ENCODE measurements at places on chromosomes 5 and 9.

GRCh38 chr9:31103836-31104235 lies 1280.6 kb upstream of the ACO1 start:
- no peak overlapping the region for H3K4me3 ChIP-seq
- DNase-seq = no peak
- no peaks in the 10 kb centered on the region for H3K4me1 ChIP-seq

DNA sequence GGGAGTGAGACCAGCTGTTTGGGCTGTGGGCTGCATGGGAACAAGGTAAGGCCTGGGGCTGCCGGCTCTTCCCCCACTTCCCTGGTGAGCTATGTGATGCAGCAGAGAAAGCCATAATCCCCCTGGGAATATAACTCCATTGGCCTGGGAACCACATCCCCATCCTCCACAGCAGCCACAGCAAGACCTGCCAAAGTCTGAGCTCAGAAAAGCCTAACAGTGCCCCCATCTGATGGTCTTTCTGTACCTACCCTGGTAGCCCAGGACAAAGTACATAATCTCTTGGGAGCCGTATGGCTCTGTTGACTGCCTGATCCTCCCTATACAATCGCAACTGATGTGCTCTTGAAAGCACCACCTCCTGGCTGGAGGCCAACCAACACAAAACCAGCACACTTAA lies 432.6 kb downstream of the CDH18 start:
- no peak overlapping the region for H3K27ac ChIP-seq
- no peak overlapping the region for H3K4me3 ChIP-seq
- no peaks in the 10 kb centered on the region for H3K4me1 ChIP-seq
- H3K27me3 ChIP-seq = no peaks in the 10 kb centered on the region
- no peaks in the 10 kb centered on the region for H3K36me3 ChIP-seq

DNA sequence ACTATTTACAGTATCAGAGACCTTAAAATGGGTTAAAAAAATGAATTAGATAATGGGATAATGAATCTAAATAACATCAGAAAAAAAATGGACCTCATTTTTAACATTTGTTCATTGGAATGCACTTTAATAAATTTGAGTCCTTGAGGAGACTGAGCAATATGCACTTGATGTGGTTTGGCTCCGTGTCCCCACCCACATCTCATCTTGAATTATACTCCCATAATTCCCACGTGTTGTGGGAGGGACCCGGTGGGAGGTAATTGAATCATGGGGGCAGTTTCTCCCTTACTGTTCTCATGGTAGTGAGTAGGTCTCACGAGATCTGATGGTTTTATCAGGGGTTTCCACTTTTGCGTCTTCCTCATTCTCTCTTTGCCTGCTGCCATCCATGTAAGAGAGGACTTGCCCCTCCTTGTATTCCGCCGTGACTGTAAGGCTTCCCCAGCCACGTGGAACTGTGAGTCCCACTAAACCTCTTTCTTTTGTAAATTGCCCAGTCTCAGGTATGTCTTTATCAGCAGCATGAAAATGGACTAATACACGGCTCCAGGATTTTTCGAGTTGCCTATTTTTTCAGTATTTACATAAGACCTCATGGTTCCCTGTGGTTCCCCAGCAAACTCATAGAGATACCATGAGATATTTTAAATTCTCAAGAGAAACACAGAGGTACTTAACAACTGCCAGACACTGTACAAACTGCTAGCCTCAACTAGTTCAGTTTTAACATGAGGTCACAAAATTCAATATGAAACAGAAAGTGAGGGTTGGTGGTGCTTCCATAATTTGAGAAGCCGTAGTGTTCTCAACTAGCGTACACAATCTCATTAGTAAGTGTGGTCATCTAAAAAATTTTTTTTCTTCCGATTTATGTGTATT lies 128.3 kb downstream of the TLE1 start:
- H3K36me3 ChIP-seq = no peaks in the 10 kb centered on the region
- no peaks in the 10 kb centered on the region for H3K27me3 ChIP-seq
- no peak overlapping the region for H3K4me3 ChIP-seq
- no peak overlapping the region for H3K27ac ChIP-seq
- no peak for DNase-seq
- H3K4me1 ChIP-seq = peaks cover 20% of the 10 kb centered on the region

GRCh38 chr9:100088202-100088601 lies 10.6 kb downstream of the ERP44 start:
- H3K4me1 ChIP-seq = no peaks in the 10 kb centered on the region
- DNase-seq = no peak
- no peak overlapping the region for H3K4me3 ChIP-seq
- no peaks in the 10 kb centered on the region for H3K36me3 ChIP-seq
- no peaks in the 10 kb centered on the region for H3K27me3 ChIP-seq

GRCh38 chr5:75472973-75473372 lies 38.5 kb downstream of the CERT1 start:
- H3K36me3 ChIP-seq = no peaks in the 10 kb centered on the region
- no peak for DNase-seq
- H3K27ac ChIP-seq = no peak overlapping the region
- H3K4me1 ChIP-seq = no peaks in the 10 kb centered on the region
- H3K27me3 ChIP-seq = no peaks in the 10 kb centered on the region

DNA sequence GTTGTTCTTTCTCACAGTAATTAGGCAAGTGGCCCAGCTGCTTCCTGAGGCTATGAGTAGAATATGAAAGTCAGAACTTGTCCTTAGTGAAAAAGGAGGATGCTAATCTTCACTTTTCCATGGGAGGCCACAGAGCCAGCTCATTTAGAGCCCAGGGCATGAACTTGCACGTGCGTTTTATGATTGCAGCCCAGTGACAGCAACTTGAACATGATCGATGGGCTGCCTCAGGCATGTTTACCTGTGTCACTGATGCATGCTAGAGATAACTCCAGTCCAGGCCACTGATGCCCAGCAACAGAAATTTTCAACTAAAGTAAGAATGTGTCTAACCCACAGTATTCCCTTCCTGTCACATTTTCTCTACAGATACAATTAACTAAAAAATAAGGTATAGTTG lies 179.3 kb downstream of the CTNND2 start:
- DNase-seq = no peak
- no peak overlapping the region for H3K27ac ChIP-seq
- no peak overlapping the region for H3K4me3 ChIP-seq

DNA sequence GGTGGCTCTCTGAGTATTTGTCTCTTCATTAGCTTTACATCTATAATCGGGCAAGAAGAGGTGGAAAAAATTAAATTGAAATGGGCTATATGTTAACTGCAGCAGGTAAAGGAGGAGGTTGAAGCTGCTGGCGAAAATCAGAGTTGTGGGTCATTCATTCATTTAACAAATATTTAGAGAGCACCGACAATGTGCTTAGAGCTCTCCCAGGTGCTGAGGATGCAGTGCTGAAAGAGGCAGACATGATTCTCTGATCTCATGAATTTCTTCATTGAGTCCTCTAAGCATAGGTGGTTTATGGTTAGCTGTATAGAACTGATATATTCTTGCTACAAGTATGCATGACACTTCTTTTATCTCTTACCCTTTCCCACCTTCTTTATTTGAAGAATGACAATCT lies 243.4 kb downstream of the RFX3 start:
- no peak for DNase-seq
- H3K4me1 ChIP-seq = no peaks in the 10 kb centered on the region
- no peaks in the 10 kb centered on the region for H3K36me3 ChIP-seq
- H3K4me3 ChIP-seq = no peak overlapping the region
- H3K27ac ChIP-seq = no peak overlapping the region

- no peak overlapping the region for H3K4me3 ChIP-seq
- DNase-seq = no peak
- no peak overlapping the region for H3K27ac ChIP-seq
- H3K36me3 ChIP-seq = no peaks in the 10 kb centered on the region
Observed at GRCh38 chr9:135670721-135671590, 7.8 kb downstream of the LCN9 start.

DNA sequence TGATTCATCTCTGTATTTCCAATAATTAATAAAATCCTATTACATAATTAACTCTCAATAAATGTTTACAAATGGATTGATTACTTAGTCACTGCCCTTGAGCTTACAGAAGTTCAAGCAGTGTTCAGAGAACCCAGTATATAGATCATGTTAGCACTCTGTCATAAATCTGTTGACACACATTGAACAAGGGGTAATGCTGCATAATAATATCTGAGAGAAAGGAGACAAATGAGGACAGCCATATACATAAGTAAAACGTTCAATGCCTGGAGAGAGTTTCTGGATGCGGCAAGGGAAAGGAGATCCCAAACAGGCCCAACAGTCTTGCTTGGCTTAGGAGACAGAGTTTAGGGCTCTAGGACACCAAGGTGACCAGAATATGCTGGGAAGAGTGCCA lies 270.2 kb downstream of the FBXL17 start:
- no peak overlapping the region for H3K4me3 ChIP-seq
- no peaks in the 10 kb centered on the region for H3K36me3 ChIP-seq
- H3K4me1 ChIP-seq = no peaks in the 10 kb centered on the region
- no peak overlapping the region for H3K27ac ChIP-seq
- no peak for DNase-seq

- H3K27ac ChIP-seq = no peak overlapping the region
- H3K4me3 ChIP-seq = no peak overlapping the region
- no peaks in the 10 kb centered on the region for H3K36me3 ChIP-seq
- H3K27me3 ChIP-seq = no peaks in the 10 kb centered on the region
- no peak for DNase-seq
Observed at GRCh38 chr5:56615361-56616153, 199.8 kb upstream of the MAP3K1 start.

DNA sequence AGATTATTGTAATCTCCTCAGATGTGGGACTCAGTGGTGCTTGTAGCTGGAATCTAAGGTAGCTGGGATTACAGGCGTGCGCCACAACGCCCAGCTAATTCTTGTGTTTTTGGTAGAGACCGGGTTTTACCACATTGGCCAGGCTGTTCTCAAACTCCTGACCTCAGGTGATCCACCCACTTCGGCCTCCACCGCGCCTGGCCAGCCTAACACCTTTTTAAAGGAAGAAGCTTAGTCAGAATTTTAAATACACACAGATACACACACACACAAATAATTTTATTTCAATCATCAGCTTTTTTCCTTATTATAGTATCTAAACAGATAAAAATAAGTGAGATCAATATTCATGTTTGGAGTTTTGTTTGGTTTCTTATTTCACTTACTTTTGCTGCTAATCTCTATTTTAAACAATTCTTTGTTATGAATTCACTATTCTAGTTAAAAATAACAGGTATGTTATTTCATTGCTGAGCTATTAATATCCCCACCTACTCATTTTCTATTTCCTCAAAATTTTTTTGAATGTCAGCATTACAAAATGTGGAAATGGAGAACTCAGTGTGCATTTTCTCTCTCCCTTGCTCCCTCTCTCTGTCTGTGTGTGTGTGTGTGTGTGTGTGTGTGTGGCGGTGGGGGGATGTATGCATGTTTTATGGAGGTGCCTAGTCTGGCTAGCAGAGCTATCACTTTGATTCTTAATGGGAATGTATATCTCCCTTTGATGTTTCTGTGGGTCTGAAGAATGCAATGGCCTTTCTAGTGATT lies 960.6 kb upstream of the DMAC1 start:
- no peak for DNase-seq
- H3K36me3 ChIP-seq = no peaks in the 10 kb centered on the region

GRCh38 chr5:166957782-166958181 lies 1333.7 kb upstream of the WWC1 start:
- H3K27me3 ChIP-seq = no peaks in the 10 kb centered on the region
- H3K4me1 ChIP-seq = no peaks in the 10 kb centered on the region
- H3K27ac ChIP-seq = no peak overlapping the region
- H3K4me3 ChIP-seq = no peak overlapping the region

GRCh38 chr5:126248611-126249010 lies 174.6 kb upstream of the GRAMD2B start:
- H3K27me3 ChIP-seq = no peaks in the 10 kb centered on the region
- H3K36me3 ChIP-seq = no peaks in the 10 kb centered on the region
- DNase-seq = no peak
- no peaks in the 10 kb centered on the region for H3K4me1 ChIP-seq
- H3K4me3 ChIP-seq = no peak overlapping the region

- no peaks in the 10 kb centered on the region for H3K27me3 ChIP-seq
- H3K36me3 ChIP-seq = no peaks in the 10 kb centered on the region
- H3K4me3 ChIP-seq = no peak overlapping the region
- H3K4me1 ChIP-seq = peaks cover 75% of the 10 kb centered on the region
- H3K27ac ChIP-seq = no peak overlapping the region
Observed at GRCh38 chr9:111913159-111913558, 16.5 kb downstream of the UGCG start.

GRCh38 chr9:13728917-13729811 lies 449.7 kb upstream of the MPDZ start:
- H3K27ac ChIP-seq = no peak overlapping the region
- H3K4me1 ChIP-seq = no peaks in the 10 kb centered on the region
- H3K27me3 ChIP-seq = no peaks in the 10 kb centered on the region
- no peak overlapping the region for H3K4me3 ChIP-seq

DNA sequence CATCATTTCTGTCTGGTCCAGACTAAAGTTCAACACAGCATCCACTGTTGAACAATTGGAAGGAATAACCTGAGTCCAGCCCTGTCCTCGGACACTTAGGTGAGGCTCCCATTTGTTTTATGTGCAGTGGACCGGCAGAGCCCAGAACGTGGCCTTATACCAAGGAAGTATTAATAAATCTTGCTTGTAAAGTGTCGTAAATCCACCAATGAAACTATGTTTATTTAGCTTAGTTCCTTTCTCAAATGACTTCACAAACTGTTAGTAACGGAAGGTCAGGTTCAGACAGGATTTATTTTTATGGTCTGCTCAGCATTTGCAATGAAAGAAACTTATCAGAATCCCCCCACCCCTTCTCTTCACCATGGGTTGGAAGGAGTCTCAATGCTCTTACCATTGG lies 149.5 kb downstream of the PCSK1 start:
- no peaks in the 10 kb centered on the region for H3K36me3 ChIP-seq
- DNase-seq = no peak
- no peak overlapping the region for H3K27ac ChIP-seq
- no peak overlapping the region for H3K4me3 ChIP-seq

- no peaks in the 10 kb centered on the region for H3K27me3 ChIP-seq
- no peaks in the 10 kb centered on the region for H3K4me1 ChIP-seq
- H3K36me3 ChIP-seq = peaks cover 54% of the 10 kb centered on the region
- H3K4me3 ChIP-seq = no peak overlapping the region
- no peak for DNase-seq
Observed at GRCh38 chr5:146118322-146118721, 12.9 kb upstream of the PLAC8L1 start.

DNA sequence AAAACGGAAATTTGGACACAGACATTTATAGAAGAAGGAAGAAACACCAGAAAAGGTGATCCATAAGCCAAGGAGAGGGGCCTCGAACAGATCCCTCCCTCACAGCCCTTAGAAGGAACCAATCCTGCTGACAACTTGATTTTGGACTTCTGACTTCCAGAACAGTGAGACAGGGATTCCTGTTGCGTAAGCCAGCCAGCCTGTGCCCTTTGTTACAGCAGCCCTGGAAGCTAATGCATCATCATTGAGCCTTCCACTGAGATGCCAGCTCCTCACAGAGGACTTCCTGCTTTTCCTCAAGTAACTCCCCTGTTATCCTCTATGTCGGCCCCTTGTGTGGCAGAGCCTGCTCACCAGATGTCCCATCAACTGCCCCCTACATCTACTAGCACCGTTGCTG lies 94.1 kb downstream of the JMY start:
- H3K36me3 ChIP-seq = no peaks in the 10 kb centered on the region
- no peak for DNase-seq
- H3K27me3 ChIP-seq = no peaks in the 10 kb centered on the region
- H3K4me3 ChIP-seq = no peak overlapping the region
- no peak overlapping the region for H3K27ac ChIP-seq
